ENCODE measurements at places on chromosomes 11 and 22.
A peak's percentile ranks its signal among the peaks of the same experiment; 100 is the strongest.

- no peaks in the 10 kb centered on the region for H3K27me3 ChIP-seq
- no peaks in the 10 kb centered on the region for H3K36me3 ChIP-seq
- DNase-seq = no peak
- H3K27ac ChIP-seq = no peak overlapping the region
- no peak overlapping the region for H3K4me3 ChIP-seq
- no peaks in the 10 kb centered on the region for H3K4me1 ChIP-seq
These were observed 802.0 kb downstream of the KCNA4 start for GRCh38 chr11:29214833-29215232.

GRCh38 chr11:119578521-119579191 lies 150.3 kb downstream of the NECTIN1 start:
- no peaks in the 10 kb centered on the region for H3K36me3 ChIP-seq
- H3K4me1 ChIP-seq = peaks cover 14% of the 10 kb centered on the region
- H3K4me3 ChIP-seq = no peak overlapping the region
- DNase-seq = no peak
- H3K27me3 ChIP-seq = no peaks in the 10 kb centered on the region
- no peak overlapping the region for H3K27ac ChIP-seq

GRCh38 chr11:18308242-18308641 lies 13.7 kb downstream of the HPS5 start:
- H3K36me3 ChIP-seq = peaks cover 34% of the 10 kb centered on the region
- peaks cover 31% of the 10 kb centered on the region for H3K4me1 ChIP-seq
- H3K27me3 ChIP-seq = no peaks in the 10 kb centered on the region
- no peak overlapping the region for H3K27ac ChIP-seq
- DNase-seq = no peak

- no peak overlapping the region for H3K27ac ChIP-seq
- DNase-seq = no peak
- no peaks in the 10 kb centered on the region for H3K4me1 ChIP-seq
- peaks cover 92% of the 10 kb centered on the region for H3K27me3 ChIP-seq
- H3K36me3 ChIP-seq = no peaks in the 10 kb centered on the region
- H3K4me3 ChIP-seq = no peak overlapping the region
These were observed 161.2 kb upstream of the NAV2 start for GRCh38 chr11:19551457-19551856.

GRCh38 chr11:118911880-118912741 lies 13.6 kb downstream of the BCL9L start:
- H3K4me1 ChIP-seq = peaks cover 49% of the 10 kb centered on the region
- H3K4me3 ChIP-seq = peak overlapping the region; percentile 78
- no peaks in the 10 kb centered on the region for H3K27me3 ChIP-seq
- H3K36me3 ChIP-seq = peaks cover 85% of the 10 kb centered on the region

- H3K36me3 ChIP-seq = peaks cover 33% of the 10 kb centered on the region
- DNase-seq = peak; percentile 63
- H3K4me3 ChIP-seq = peak overlapping the region; percentile 81
- H3K27ac ChIP-seq = peak overlapping the region; percentile 95
- no peaks in the 10 kb centered on the region for H3K27me3 ChIP-seq
- H3K4me1 ChIP-seq = peaks cover 21% of the 10 kb centered on the region
These were observed 95.0 kb downstream of the SWAP70 start for GRCh38 chr11:9758637-9759518.

- no peak for DNase-seq
- no peaks in the 10 kb centered on the region for H3K4me1 ChIP-seq
- H3K27me3 ChIP-seq = peaks cover 42% of the 10 kb centered on the region
- no peak overlapping the region for H3K4me3 ChIP-seq
These were observed 20.6 kb downstream of the GRAMD1B start for GRCh38 chr11:123450623-123451022.

- no peak overlapping the region for H3K27ac ChIP-seq
- peaks cover 16% of the 10 kb centered on the region for H3K4me1 ChIP-seq
- no peak overlapping the region for H3K4me3 ChIP-seq
- no peak for DNase-seq
These were observed 31.6 kb downstream of the OR10A6 start for GRCh38 chr11:7899418-7899817.

- H3K27ac ChIP-seq = no peak overlapping the region
- H3K36me3 ChIP-seq = no peaks in the 10 kb centered on the region
- no peak for DNase-seq
- H3K4me3 ChIP-seq = no peak overlapping the region
- no peaks in the 10 kb centered on the region for H3K4me1 ChIP-seq
These were observed 215.1 kb upstream of the SORL1-AS1 start for GRCh38 chr11:121667836-121668235.

DNA sequence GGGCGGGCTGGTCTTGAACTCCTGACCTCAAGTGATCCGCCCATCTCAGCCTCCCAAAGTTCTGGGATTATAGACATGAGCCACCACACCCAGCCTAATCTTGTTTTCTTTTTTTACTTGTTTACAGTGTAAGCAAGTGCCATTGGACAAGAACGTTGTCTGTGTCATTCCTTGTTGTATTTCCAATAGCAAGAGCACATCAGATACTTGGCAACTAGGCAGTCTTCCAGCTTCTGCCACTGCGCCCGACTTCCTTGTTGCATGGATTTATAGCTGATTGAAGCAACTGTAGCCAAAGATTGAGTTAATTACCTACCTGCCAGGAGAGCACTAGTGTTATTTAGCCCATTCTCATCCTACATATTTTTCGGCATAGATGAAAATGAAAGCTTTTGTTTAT lies 3.1 kb upstream of the SGSM3 start:
- no peaks in the 10 kb centered on the region for H3K27me3 ChIP-seq
- DNase-seq = no peak
- H3K36me3 ChIP-seq = peaks cover 62% of the 10 kb centered on the region

GRCh38 chr11:19951558-19952115 lies 208.6 kb downstream of the DBX1 start:
- peaks cover 38% of the 10 kb centered on the region for H3K4me1 ChIP-seq
- H3K36me3 ChIP-seq = no peaks in the 10 kb centered on the region
- no peaks in the 10 kb centered on the region for H3K27me3 ChIP-seq
- no peak overlapping the region for H3K4me3 ChIP-seq

DNA sequence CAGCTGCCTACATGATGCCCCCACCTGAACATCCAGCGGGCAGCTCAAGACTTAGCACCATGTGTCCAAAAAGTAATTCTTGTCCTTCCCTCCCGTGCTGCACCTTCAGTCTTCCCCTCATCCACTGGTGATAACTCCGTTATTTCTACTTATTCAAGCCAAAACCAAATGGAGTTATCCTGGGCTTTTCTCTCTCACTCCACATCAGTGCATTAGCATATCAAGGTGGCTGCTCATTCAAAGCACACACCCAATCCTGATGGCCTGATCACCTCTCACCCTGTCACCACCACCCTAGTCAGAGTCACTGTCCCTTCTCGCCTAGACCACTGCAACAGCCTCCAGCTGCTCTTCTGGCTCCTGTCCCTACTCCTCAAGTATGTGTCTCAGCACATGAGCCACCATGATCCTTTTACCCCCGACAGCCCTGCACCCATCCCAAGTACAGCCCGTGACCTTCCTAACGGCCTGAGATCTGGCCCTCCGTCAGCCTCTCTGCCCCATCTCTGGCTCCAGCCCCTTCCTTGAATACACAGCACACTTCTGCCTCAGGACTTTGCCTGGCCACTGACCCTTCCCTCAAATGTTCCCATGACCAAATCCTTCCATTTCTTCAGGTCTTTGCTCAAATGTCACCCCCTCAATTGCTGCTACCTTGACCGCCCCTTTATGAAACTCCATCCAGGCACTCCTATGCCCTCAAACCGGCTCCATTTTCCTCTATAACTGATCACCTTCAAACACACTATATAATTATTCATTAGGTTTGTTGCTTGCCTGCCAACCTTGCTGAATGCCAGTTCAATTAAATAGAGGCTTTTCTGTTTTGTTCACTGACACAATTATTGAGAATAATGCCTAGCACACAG lies 19.7 kb upstream of the SLC25A1 start:
- no peaks in the 10 kb centered on the region for H3K4me1 ChIP-seq
- peaks cover 31% of the 10 kb centered on the region for H3K27me3 ChIP-seq
- no peak for DNase-seq

- H3K4me1 ChIP-seq = no peaks in the 10 kb centered on the region
- no peak overlapping the region for H3K27ac ChIP-seq
- H3K4me3 ChIP-seq = no peak overlapping the region
These were observed 1484.9 kb downstream of the BRD1 start for GRCh38 chr22:48342732-48343131.

GRCh38 chr11:114138411-114138810 lies 78.9 kb downstream of the ZBTB16 start:
- DNase-seq = no peak
- H3K4me1 ChIP-seq = no peaks in the 10 kb centered on the region
- H3K27ac ChIP-seq = no peak overlapping the region
- H3K36me3 ChIP-seq = no peaks in the 10 kb centered on the region
- H3K27me3 ChIP-seq = peaks cover 96% of the 10 kb centered on the region
- no peak overlapping the region for H3K4me3 ChIP-seq

GRCh38 chr22:38607680-38608079 lies 37.7 kb upstream of the DMC1 start:
- no peaks in the 10 kb centered on the region for H3K27me3 ChIP-seq
- peak overlapping the region; percentile 42 for H3K27ac ChIP-seq
- no peak overlapping the region for H3K4me3 ChIP-seq
